Aorta (tissue), 5 donors: ENCODE measurements at places on chromosomes 6 and 20. TPM values are rescaled to one million over a fixed set of nuclear protein-coding genes. Genes with fewer than 3 reads are reported as not detected.

- no peak overlapping the region for H3K27ac ChIP-seq
- no peaks in the 10 kb centered on the region for H3K4me1 ChIP-seq
- H3K27me3 ChIP-seq: no peaks in the 10 kb centered on the region
- DNase-seq: no peak
- no peak overlapping the region for H3K4me3 ChIP-seq
These were observed 116.6 kb upstream of the PROKR2 start for GRCh38 chr20:5433352-5433751.

DNA sequence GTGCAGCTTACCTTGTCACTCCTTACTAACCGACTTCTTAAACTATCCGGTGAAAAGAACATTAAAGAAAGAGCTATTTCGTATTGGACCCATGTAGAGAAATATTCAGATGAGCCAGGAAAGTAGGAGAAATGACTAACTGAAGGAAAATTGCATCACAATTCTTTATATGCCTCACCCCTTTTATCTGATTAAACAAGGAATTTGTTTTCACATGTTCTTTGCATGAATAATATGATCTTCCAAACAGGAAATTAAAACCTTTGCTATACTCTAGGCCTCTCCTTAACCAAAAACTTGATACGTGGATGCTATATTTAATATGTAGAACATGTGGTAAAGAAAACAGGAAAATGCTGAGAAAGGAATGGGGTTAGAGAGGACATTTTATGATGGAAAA, 41.9 kb upstream of the LRRC1 start:
- H3K27me3 ChIP-seq: no peaks in the 10 kb centered on the region
- no peak overlapping the region for H3K27ac ChIP-seq
- H3K36me3 ChIP-seq: no peaks in the 10 kb centered on the region
- DNase-seq: no peak

DNA sequence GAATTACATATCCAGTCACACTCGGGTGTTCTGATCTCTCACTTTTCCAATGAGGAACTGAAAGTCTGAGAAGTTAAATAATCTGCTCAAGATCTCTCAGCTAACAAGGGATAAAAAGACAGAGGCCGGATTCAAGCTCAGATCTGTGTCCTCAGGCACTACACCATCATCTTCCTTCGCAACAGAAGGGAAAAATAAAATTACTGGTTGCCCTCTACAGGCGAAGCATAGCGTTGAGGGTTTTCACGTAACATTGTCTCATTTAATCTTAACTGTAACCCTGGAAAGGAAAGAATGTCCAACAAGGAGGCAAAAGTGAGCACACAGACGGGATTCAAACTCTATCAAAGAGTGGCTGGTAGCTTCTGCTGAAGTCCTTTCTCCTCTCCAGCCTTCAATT, 67.8 kb upstream of the ANKEF1 start:
- H3K36me3 ChIP-seq: no peaks in the 10 kb centered on the region
- H3K4me3 ChIP-seq: no peak overlapping the region
- no peaks in the 10 kb centered on the region for H3K27me3 ChIP-seq
- H3K27ac ChIP-seq: no peak overlapping the region
- no peak for DNase-seq
- no peaks in the 10 kb centered on the region for H3K4me1 ChIP-seq

DNA sequence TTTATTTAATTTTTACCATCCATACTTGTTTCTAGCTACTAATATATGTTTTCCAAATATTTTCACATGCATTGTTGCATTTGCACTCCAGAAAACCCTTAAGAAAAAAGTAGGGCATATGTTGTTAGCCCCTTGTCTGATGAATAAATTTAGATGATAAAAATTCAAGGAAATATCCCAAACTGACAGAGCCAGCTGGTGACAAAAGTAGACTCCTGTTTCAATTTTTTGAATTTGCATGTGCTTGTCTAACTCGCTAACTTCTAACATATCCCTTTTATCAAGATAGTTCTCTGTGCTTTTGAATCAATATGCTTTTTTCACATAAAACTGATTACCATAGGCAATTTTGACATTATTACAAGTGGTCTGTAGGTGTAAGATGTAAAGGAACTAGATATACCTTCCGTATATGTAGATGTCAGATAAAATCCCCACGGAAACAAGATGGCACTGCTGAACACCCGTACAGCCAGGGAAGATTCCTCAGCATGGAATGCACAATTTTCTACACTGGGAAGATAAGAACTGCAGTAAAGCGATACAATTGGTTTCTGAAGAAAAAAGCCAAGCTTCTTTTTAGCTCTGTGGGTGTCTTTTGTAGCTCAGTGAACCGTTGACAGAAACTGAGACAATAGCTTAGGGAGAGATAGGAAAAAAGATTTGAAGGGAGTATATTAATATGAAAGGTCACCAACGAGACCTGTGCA, 437.6 kb upstream of the RNF217 start:
- no peak overlapping the region for H3K27ac ChIP-seq
- no peak overlapping the region for H3K4me3 ChIP-seq
- no peaks in the 10 kb centered on the region for H3K4me1 ChIP-seq
- no peaks in the 10 kb centered on the region for H3K27me3 ChIP-seq

The FOXQ1 gene
- polyA plus RNA-seq: not detected

The ADGB gene
- polyA plus RNA-seq: not detected

DNA sequence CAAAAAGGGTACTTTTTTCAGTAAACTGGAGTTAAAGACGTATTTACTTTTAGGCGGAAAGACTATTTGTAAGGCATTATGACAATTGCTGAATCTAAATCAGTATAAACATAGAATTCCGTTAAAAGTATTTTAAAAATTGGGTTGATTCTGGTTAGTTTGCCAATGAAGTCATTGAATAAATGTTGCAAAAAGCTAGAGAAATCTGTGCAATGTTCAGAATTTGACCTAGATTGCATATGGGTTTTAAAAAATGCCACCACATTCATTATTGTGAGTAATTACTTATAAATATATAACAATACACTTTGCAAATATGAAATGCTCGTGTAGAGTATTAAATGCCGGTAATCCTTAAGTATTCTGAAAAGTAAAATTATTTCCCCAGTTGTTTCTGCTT, 116.5 kb upstream of the EEF1E1 start:
- no peak for DNase-seq
- H3K4me3 ChIP-seq: no peak overlapping the region
- H3K4me1 ChIP-seq: no peaks in the 10 kb centered on the region
- H3K36me3 ChIP-seq: no peaks in the 10 kb centered on the region

The HTR1E gene
- polyA plus RNA-seq: not detected

GRCh38 chr6:144155529-144155928, 5.2 kb downstream of the STX11 start:
- H3K36me3 ChIP-seq: no peaks in the 10 kb centered on the region
- H3K27me3 ChIP-seq: no peaks in the 10 kb centered on the region
- no peak for DNase-seq
- H3K27ac ChIP-seq: no peak overlapping the region
- H3K4me3 ChIP-seq: no peak overlapping the region

- no peak for DNase-seq
- no peaks in the 10 kb centered on the region for H3K36me3 ChIP-seq
- no peak overlapping the region for H3K27ac ChIP-seq
- no peaks in the 10 kb centered on the region for H3K27me3 ChIP-seq
- no peaks in the 10 kb centered on the region for H3K4me1 ChIP-seq
- no peak overlapping the region for H3K4me3 ChIP-seq
These were observed 34.6 kb upstream of the CITED2 start for GRCh38 chr6:139409026-139409425.

The EPB41L1 gene
- 26.9 TPM for polyA plus RNA-seq

DNA sequence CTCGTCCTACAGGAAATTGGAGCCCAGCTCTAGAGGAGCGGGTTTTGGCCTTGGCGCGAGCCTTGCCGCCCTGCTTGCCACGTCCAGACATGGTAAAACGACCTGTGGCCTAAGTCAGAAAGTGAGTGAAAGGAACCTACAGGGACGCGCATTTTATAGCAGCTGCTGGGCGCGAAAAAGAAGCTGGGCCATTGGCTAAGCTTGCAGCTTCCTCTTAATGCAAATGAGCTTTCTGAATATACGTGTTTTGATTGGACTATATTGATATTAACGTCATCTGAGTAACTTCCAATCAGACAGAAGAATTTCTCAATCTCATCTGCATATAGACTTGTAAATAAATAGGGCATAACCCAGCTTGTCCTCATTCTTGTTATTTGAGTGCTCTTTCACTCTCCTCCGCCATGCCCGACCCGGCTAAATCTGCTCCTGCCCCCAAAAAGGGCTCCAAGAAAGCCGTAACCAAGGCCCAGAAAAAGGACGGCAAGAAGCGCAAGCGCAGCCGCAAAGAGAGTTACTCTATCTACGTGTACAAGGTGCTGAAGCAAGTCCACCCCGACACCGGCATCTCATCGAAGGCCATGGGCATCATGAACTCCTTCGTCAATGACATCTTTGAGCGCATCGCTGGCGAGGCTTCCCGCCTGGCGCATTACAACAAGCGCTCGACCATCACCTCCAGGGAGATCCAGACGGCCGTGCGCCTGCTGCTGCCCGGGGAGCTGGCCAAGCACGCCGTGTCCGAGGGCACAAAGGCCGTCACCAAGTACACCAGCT, 18.9 kb downstream of the OR2B2 start:
- H3K4me1 ChIP-seq: no peaks in the 10 kb centered on the region
- H3K27me3 ChIP-seq: no peaks in the 10 kb centered on the region
- peak overlapping the region; percentile 13 for H3K4me3 ChIP-seq
- peak overlapping the region; percentile 19 for H3K27ac ChIP-seq
- peak; percentile 83 for DNase-seq

DNA sequence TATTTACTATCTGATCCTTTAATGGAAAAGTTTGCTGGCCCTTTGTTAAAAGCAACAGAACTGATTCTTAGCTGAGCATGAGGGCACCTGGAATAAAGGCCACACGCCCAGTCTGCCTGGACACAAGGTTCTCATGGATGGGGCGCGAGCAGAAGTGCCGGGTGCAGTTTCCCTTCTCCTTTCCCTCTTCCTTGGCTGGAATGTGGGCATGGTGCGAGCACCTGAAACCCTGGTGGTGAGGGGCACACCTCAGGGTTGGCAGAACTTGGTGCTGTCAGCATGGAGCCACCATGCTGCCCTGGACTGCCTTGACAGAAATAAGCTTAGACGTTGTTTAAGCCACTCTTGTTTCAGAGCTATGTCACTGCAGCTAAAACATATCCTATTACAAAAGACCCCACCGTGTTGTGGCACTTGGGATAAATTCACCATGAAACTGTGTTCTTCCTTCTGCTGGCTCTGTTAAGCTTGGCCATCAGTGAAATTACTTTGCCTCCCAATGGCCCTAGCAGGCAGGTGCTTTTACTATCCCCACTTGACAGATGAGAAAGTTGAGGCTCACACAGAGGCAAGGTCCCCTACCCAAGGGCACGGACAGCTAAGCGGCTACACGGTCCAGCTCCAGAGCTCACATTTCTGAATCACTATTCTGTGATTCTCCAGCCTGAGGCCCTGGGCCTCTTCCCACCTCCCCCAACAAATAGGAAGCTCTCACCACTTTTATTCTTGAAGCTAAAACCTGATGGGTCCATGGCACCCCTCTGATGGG, 115.9 kb downstream of the PREX1 start:
- peaks cover 5% of the 10 kb centered on the region for H3K4me1 ChIP-seq
- no peaks in the 10 kb centered on the region for H3K27me3 ChIP-seq
- H3K27ac ChIP-seq: no peak overlapping the region
- DNase-seq: no peak
- no peak overlapping the region for H3K4me3 ChIP-seq

DNA sequence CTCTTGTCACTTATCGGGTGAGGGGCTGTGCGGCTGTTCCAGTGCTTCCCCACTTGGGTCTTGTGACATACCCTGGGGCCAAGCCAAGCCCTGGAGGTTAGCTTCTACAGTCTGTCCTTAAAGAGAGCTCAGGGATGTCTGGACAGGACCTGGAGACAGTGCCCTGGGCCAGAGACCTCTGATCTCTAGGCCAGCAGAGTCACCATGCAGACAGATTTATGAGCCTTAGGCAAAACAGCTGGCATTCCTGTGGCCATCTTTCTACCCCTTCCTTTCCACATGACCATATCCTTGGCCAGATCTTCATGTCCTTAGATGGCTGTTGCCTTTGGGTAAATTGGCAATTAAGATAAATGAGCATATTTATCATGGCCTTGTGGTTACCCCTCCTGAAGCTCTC, 678.6 kb downstream of the MAFB start:
- H3K27me3 ChIP-seq: no peaks in the 10 kb centered on the region
- H3K4me3 ChIP-seq: no peak overlapping the region
- H3K27ac ChIP-seq: no peak overlapping the region

The PRDM1 gene
- 0.23 TPM for polyA plus RNA-seq

DNA sequence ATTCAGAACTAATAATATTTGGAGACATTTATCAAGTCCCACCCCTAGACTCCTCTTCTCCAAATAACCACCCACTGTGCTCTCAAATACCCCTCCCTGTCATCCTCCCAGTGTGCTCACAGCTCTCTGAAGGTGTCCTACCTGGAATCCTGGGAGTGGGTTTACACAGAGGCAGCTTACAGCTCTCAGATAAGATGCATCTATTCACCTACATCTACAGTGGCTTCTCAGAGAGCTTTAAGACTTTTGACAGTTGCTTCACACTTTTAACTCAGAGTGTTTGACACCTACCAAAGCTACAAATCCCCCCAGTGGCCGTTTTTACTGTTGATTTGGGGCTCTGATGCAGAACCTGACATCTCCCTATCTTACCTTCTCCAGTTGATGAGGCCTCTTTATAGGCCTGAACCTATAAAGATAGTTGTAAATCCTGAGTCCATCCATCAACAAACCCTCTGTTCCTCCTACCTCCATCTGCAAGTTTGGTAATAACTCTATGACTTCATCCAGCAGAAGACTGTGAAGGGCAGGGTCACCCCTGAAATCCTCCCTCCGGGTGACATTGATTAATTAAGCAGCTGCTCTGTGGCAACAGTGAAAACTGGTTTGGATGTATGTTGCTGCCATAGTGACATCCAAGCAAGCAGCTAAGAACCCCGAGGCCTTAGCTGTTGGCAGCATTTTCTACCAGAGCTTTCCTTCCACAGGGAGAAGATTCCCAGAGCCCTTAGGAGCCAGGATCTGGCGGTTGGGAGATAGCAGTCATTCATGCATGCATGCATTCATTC, 226.1 kb upstream of the RREB1 start:
- no peak overlapping the region for H3K27ac ChIP-seq
- H3K4me1 ChIP-seq: no peaks in the 10 kb centered on the region
- no peak overlapping the region for H3K4me3 ChIP-seq
- H3K27me3 ChIP-seq: no peaks in the 10 kb centered on the region
